Upper lobe of left lung (tissue), 6 donors: ENCODE measurements at places on chromosomes 1 and 21.

- no peak overlapping the region for H3K4me3 ChIP-seq
- H3K36me3 ChIP-seq, result peaks cover 21% of the 10 kb centered on the region
- peaks cover 6% of the 10 kb centered on the region for H3K4me1 ChIP-seq
Measured at GRCh38 chr21:33261635-33262034, 4.5 kb upstream of the IL10RB start.

DNA sequence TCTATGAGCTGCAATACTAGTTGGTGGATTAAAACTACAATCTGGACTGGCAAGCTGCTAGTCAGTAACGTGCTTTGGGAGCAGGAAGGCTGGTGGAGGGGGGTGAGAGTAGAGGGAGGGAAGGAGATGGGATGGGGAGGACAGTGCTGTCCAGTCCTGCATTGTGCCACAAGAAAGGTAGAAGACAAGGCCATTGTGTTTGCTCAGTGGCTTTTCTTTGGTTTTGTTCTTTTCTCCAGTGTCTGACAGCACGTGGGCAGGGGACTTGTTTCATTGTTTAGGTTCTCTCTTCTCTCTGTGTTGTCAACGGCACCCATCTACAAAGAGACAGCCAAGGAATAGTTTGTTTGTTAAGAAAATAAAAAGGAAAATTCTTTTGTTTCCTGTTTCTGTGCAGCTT, 362.8 kb upstream of the PLXNA2 start:
- H3K27me3 ChIP-seq, result no peaks in the 10 kb centered on the region
- H3K27ac ChIP-seq, result no peak overlapping the region

- no peaks in the 10 kb centered on the region for H3K36me3 ChIP-seq
- no peaks in the 10 kb centered on the region for H3K27me3 ChIP-seq
- H3K4me1 ChIP-seq, result no peaks in the 10 kb centered on the region
- H3K4me3 ChIP-seq, result no peak overlapping the region
- H3K27ac ChIP-seq, result no peak overlapping the region
Measured at GRCh38 chr1:97186381-97186780, 464.8 kb downstream of the PTBP2 start.

DNA sequence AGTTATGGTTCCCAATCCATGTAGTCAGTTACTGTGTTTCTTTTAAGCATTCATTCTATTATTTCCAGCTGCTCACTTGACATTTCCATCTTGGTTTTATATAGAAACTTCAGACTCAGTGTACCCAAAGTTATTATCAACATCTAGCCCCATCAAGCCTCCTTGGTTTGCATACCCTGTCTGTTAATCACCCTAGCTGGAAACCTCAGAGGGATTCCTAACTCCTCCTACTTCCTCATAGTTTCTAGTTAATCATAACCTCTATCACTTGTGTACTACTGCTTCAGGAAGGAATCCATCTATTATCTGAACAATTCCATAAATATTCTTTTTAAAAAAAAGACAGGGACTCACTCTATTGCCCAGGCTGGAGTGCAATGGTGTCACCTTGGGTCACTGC, 293.3 kb downstream of the SDCCAG8 start:
- no peaks in the 10 kb centered on the region for H3K4me1 ChIP-seq
- H3K4me3 ChIP-seq, result no peak overlapping the region
- H3K27ac ChIP-seq, result no peak overlapping the region
- no peaks in the 10 kb centered on the region for H3K36me3 ChIP-seq
- H3K27me3 ChIP-seq, result no peaks in the 10 kb centered on the region
- DNase-seq, result no peak
